ENCODE measurements at places on chromosomes 12 and 14.

GRCh38 chr14:67400434-67400833 lies 11.5 kb downstream of the PLEK2 start:
- DNase-seq, result no peak

- no peak for DNase-seq
These were observed 122.0 kb upstream of the DHRS4 start for GRCh38 chr14:23831596-23831995.

GRCh38 chr12:19970116-19970515 lies 398.2 kb upstream of the PDE3A start:
- DNase-seq, result no peak

DNA sequence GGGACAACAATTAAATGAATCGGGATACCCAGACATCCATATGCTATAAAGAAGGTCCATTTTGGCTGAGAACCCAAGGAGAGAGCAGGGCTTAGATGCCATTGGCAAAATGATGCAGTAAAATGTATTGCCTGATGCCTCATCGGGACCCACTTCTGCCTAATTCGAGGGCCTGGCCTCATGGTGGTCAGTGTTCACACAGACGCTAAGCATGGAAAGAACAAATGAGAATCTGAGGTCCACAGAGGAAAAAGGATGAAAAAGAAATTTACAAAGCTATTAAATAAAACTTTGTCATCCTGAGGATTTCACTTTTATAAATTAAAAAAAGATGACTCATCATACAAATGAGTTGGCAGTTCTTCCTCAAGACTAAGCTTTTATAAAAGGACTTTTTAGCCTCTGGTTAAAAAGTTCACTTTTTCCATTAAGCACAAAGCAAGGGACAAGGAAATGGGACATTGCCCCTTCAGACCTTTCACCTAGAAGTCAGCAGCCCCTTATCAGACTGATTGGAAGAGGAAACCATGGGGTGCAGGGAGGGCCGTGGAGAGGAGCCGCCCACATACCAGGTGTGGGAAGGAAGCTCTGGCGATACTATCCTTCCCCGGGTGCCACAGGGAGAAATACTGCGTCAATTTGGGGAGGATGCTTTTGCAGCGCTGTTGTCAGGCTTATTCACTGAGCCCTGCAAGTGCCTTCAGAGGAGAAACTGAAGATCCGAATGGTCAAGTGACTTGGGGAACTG lies 176.0 kb downstream of the EGLN3 start:
- no peak for DNase-seq

DNA sequence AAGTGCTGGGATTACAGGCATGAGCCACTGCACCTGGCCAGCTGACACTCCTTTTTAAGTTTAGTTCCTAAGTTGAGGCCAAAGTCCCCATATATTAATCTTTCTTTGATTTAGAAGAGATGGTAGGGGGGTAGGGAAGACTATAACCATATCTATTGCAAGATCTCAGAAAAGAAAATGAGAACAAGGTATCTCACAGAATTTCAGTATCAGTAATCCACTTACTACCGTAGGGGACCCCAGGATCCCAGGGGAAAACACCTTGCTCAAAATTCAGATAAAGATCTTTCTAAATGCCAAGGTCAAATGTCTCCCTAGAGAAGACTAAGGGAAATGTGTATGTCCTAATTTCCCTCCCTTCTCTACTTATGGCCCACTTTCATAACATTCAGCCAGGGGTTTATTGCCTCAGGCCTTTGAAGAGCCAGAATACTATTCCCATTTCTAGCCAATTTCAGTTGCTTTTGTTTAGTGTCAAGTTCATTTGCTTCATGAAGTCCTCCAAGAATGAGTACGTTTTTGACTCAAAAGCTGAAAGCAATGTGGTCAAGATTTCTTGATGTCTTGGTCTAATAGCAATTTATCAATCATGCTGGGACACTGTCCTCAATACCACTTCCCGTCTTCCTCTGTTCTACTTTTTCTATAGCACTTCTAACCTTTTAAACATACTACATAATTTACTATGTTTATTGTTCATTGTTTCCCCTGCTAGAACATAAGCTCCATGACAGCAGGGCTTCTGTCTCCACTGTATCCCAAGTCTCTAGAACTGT lies 86.3 kb downstream of the DCAF5 start:
- DNase-seq, result no peak

GRCh38 chr14:34059037-34059924 lies 108.4 kb upstream of the EGLN3 start:
- DNase-seq, result no peak

DNA sequence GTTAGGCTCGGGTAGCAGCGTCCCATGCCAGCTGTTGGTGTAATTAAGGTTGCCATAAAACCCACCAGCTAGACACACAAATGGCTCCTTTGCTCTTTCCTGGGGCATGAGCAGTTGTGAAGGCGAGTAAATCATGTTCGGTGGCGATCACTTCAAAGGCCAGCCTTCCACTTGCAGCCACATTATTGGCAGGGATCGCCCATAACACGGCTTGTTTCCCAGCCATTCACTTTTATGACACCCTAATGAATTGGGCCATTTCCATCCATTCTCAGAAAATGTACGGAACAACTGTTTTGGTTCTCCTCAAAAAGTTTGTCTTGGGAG lies 63.4 kb downstream of the BEGAIN start:
- DNase-seq, result no peak

DNA sequence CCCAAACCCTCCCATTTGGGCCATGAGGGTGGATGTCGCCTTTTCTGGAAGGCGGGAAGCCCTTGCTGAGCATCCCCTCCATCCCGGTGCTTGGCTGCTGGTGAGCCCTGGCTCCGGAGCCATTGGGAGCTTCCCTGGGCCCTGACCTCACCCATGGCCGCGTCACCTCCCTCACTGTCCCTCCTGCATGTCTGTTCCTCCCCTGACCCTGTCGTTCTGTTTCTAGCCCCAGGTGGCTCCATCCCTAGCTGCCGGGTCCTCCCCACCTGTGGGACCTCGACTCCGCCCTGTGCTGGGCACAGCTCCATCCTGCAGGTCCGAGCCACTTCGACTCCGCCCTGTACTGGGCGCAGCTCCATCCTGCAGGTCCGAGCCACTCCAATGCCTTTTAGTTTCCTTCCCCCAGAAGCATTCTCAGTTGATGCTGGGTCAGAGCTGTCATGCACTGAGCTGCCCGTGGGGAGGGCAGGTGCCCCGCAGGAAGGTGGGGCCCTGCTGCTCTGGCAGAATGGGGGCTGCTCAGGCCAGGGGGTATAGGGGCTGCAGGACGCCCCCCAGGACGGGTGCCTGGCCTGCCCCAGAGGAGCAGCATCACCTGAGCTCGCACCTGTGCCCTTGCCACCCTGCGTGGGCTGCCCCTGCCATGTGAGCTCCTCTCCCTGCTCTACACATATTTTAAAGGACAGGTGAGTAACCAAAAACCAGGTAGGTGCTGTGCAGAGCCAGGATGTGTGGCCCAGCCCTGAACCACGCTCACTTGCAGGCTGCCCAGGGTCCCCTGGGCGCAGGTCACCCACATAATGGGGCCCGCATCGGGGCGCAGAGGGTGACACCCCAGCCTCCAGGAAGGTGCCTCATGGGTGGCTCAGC lies 19.0 kb downstream of the NOC4L start:
- no peak for DNase-seq

All from T47D (cell line).